ENCODE measurements at places on chromosomes 4 and X.

DNA sequence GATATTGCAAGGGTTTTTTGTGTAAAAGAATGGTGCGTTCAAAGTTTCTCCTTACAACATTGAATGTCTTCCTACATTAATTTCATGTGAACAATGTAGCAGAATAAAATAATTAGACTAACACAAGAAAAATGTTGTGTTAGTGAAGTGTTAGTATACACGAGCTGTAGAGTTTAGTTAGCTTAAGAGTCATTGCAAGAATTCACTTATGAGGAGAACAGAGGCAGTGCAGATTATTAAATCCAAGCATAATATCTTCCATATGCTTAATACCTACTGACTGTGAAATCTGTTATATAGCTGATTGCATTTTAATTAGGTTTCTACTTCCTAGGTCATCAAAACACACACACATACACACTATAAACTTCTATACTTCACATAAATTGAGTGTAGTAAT, 959.0 kb downstream of the FAT4 start:
- no peak overlapping the region for H3K27ac ChIP-seq
- no peak for DNase-seq
- H3K27me3 ChIP-seq = no peaks in the 10 kb centered on the region
- H3K4me1 ChIP-seq = peaks cover 1% of the 10 kb centered on the region
- no peaks in the 10 kb centered on the region for H3K36me3 ChIP-seq

GRCh38 chr4:2301806-2302205, 39.9 kb upstream of the MXD4 start:
- no peak overlapping the region for H3K27ac ChIP-seq
- H3K4me3 ChIP-seq = no peak overlapping the region
- peaks cover 4% of the 10 kb centered on the region for H3K4me1 ChIP-seq
- H3K36me3 ChIP-seq = peaks cover 8% of the 10 kb centered on the region
- no peak for DNase-seq

- H3K4me1 ChIP-seq = peaks cover 95% of the 10 kb centered on the region
- no peak for DNase-seq
- H3K4me3 ChIP-seq = no peak overlapping the region
- peaks cover 19% of the 10 kb centered on the region for H3K36me3 ChIP-seq
Observed at GRCh38 chr4:168864821-168865541, 145.1 kb downstream of the CBR4 start.

DNA sequence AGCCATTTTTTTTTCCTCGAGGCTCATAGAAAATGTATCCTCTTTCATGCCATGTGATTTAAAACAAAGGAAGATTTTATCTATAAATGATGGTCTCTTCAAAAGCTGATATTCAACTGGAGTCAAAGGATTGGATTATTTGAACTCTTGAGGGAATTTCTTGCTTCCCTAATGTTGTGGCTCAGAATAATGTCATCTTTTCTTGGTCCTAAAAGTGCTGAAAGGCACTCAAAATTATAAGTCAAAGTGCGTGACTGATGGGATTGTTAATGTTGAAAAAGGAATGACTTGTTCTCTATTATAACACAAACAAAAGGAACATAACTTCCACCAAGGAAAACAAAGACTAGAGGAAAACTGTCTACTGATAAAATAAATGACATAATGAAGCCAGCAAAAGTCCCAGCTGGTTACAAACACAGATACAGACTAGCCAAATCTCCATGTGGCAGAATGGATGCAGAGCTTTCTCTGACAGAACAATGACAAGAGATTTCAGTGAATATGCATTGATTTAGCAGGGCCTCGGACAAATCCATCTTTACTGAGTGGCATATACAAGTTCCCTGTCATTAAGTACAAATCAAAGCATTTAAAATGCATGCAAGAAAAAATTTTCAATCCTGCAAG, 552.6 kb downstream of the GBA3 start:
- H3K4me1 ChIP-seq = no peaks in the 10 kb centered on the region
- DNase-seq = no peak
- no peaks in the 10 kb centered on the region for H3K27me3 ChIP-seq
- no peaks in the 10 kb centered on the region for H3K36me3 ChIP-seq
- H3K4me3 ChIP-seq = no peak overlapping the region

DNA sequence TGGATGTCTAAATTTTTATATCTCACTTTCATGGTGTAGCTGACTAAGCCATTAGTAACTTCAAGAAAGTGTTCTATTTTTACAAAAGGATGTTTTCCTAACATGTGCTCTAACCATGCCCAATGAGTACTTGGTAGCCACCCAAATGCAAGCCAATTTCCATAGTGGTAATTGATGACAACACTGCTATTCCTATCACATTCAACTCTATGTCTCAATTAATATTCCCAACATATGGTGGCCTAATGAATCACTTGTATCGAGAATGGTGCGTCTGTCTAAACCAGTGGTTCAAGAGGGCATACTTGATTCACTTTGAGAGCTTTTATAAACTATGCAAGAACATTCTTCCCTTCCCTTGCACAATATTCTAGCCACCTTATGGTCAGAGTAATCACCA, 112.9 kb upstream of the GPRIN3 start:
- no peaks in the 10 kb centered on the region for H3K27me3 ChIP-seq
- no peaks in the 10 kb centered on the region for H3K36me3 ChIP-seq
- H3K4me3 ChIP-seq = no peak overlapping the region
- no peak for DNase-seq

- no peak overlapping the region for H3K27ac ChIP-seq
- DNase-seq = no peak
- no peaks in the 10 kb centered on the region for H3K36me3 ChIP-seq
- no peaks in the 10 kb centered on the region for H3K27me3 ChIP-seq
- H3K4me1 ChIP-seq = no peaks in the 10 kb centered on the region
Observed at GRCh38 chr4:38230121-38230801, 270.1 kb downstream of the PTTG2 start.

GRCh38 chr4:115834441-115834840, 721.0 kb upstream of the NDST4 start:
- H3K4me1 ChIP-seq = no peaks in the 10 kb centered on the region
- no peak overlapping the region for H3K27ac ChIP-seq
- no peak overlapping the region for H3K4me3 ChIP-seq

GRCh38 chr4:76430519-76431388, 4.3 kb upstream of the SHROOM3 start:
- peaks cover 17% of the 10 kb centered on the region for H3K27me3 ChIP-seq
- H3K27ac ChIP-seq = no peak overlapping the region
- no peaks in the 10 kb centered on the region for H3K36me3 ChIP-seq
- H3K4me3 ChIP-seq = no peak overlapping the region
- H3K4me1 ChIP-seq = peaks cover 12% of the 10 kb centered on the region

GRCh38 chrX:130885996-130886395, 17.0 kb downstream of the ENOX2 start:
- no peak overlapping the region for H3K4me3 ChIP-seq
- H3K27me3 ChIP-seq = no peaks in the 10 kb centered on the region
- DNase-seq = no peak
- H3K36me3 ChIP-seq = no peaks in the 10 kb centered on the region

GRCh38 chrX:86930419-86930818, 587.2 kb upstream of the KLHL4 start:
- DNase-seq = no peak
- no peak overlapping the region for H3K4me3 ChIP-seq
- H3K36me3 ChIP-seq = no peaks in the 10 kb centered on the region
- no peak overlapping the region for H3K27ac ChIP-seq

DNA sequence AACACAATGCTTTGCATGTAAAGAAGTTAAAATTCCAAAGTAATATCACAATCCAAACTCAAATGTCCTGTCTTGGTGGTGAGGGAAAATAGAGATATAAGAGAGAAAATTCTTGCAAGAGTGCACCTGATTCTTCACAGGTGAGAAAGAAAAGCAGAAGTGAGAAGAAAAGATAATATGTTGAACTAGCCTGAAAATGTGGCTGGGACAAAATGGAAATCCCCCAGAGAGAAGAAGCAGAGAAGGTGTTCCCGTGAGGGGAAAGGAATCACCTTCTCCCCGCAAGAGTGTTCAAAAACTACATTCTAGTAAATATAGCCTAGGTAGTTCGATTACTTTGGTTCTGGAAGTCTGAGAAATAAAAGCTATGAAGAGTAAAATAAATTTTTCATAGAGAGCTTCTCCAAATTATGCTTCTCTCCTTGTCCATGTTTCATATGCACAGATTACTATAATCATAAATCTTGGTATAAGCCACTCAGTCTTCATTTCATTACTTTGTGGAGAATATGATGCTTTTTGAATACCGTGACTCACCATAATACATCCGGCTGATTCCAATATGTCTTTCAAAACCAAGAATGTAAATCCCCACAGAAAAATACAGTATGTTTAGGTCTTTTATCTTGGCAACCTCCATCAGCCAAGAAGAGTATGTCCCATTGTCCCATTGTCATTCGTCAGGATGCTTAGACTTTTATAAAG, 63.1 kb downstream of the COX18 start:
- H3K27ac ChIP-seq = no peak overlapping the region
- peaks cover 15% of the 10 kb centered on the region for H3K27me3 ChIP-seq
- no peaks in the 10 kb centered on the region for H3K36me3 ChIP-seq
- no peak for DNase-seq
- no peak overlapping the region for H3K4me3 ChIP-seq
- no peaks in the 10 kb centered on the region for H3K4me1 ChIP-seq

GRCh38 chr4:81337211-81337610, 122.2 kb upstream of the PRKG2 start:
- no peak overlapping the region for H3K27ac ChIP-seq
- H3K27me3 ChIP-seq = no peaks in the 10 kb centered on the region
- no peak overlapping the region for H3K4me3 ChIP-seq

DNA sequence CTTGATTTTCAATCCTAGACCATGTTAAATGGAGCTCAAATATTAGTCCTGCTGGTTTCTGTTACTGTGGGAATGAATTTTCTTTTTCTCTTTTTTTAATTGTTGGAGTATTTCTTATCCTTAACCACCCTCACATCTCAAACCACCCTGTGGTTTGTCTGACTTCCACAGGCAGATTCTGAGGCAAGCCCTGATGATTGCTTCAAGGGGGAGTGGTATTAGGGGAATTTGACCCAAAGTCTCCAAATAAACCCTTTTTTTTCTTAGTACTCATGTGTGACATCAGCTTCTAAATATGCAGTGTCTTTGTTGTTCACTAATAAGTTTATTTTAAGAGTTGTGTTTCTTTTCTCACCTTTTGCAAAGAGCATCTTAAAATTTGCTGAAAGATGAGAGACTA, 810.3 kb downstream of the IL1RAPL1 start:
- H3K4me1 ChIP-seq = no peaks in the 10 kb centered on the region
- H3K27ac ChIP-seq = no peak overlapping the region
- H3K27me3 ChIP-seq = no peaks in the 10 kb centered on the region
- H3K36me3 ChIP-seq = no peaks in the 10 kb centered on the region
- H3K4me3 ChIP-seq = no peak overlapping the region

GRCh38 chr4:151472711-151473110, 63.7 kb downstream of the FHIP1A start:
- H3K36me3 ChIP-seq = no peaks in the 10 kb centered on the region
- no peak for DNase-seq
- no peak overlapping the region for H3K27ac ChIP-seq
- H3K27me3 ChIP-seq = no peaks in the 10 kb centered on the region
- H3K4me1 ChIP-seq = peaks cover 6% of the 10 kb centered on the region

Data from left ventricle myocardium inferior (tissue), 1 donor.